Stimulated activated CD4-positive, alpha-beta T cell treated with anti-CD3 and anti-CD28 coated beads, TNF-alpha, amount 100 ng/mL, for 24 hours (primary cell): ENCODE measurements at places on chromosomes 2 and 18.

DNA sequence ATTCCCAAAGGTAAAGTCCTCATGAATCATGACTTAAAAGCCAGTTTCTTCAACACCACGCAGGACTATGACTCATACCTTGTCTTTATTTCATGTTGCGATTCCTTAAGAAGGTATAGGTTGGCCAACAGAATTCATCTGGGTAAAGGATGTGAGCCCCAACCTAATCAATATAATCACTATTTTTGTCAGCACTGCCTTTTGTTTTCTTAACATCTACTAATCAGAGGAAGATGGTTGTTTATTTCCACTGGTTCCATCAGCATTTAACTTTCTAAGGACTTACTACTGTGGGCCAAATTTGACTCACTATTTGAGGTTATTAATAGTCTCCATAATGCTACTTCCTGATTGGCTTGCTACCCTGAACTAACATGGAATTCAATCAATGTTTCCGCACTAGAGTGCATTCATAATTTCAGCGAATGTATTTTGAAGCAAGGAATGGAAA is 78.6 kb downstream of the SCG2 start:
- DNase-seq, result no peak

- DNase-seq, result no peak
Observed at GRCh38 chr18:49479381-49480137, 7.5 kb downstream of the C18orf32 start.

DNA sequence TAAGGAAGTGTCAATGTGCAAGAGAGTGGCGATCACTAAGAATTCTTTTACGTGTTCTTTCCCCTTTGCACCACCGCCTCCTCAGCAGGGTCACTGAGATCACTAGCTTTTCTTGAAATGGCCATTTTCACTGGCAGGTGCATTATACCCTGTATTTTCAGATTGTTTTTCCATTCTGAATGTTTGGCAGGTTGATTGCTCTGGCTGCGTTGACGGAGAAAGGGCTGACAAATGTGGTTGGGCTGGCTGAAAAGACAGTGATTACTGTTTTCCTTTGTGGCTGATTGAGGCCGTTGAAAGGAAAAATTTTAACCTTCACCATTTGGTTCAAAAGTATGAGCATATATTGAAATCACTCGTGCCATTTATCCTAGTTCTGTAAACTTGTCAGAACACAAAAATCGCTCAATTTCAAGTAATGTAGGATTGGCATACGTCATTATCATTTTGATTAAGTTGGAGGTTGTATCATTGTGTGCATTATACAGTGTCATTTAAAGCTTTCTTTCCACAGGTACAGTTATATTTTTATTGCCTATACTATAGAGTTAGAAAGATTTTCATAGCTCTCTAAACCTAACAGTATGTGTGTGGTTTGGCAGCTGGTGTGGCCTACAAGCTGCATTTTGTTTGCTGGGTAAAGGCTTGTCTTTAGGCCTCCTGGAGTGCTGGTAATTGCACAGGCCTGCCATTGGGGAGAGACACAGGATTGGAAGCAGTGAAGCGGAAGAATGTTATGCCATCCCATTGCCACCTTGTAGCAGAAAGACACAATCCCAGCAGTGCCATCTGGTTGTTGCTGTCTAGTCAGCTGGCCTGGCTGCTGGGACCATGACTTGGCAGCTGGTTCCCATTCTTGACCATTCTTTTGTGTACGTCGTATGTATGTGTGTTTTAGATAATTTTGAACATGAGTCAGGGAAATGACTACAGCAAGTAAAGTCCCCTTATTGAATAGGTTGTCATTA is 36.7 kb downstream of the DYNC1I2 start:
- DNase-seq, result no peak

DNA sequence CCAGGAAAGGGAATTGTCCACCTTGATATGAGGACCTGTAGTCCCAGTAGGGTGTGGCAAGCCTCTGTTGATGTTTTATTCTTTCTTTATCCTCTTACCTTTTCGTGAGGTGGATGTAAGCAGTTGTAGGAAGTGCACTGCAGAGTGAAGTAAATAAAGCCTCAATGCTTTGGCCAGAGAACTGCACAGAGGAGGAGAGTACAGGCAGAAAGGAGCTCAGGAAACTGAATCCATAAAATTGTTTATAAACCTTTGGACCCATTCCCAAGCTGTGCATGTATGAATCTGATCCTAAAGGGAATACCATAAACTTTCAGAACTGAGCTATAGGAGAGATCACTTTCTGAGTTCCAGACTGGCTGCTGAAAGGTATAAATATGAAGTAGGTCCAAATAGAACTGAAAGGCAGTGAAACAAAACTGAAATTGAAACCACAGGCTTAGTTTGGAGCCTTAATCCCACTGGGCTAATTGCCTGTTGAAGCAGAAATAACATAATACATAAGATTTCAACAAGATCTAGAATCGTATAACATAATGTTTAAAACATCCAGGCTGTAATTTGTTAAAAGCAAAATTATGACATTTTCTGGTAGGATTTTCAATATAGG is 17.9 kb upstream of the SLC9A4 start:
- DNase-seq, result no peak

DNA sequence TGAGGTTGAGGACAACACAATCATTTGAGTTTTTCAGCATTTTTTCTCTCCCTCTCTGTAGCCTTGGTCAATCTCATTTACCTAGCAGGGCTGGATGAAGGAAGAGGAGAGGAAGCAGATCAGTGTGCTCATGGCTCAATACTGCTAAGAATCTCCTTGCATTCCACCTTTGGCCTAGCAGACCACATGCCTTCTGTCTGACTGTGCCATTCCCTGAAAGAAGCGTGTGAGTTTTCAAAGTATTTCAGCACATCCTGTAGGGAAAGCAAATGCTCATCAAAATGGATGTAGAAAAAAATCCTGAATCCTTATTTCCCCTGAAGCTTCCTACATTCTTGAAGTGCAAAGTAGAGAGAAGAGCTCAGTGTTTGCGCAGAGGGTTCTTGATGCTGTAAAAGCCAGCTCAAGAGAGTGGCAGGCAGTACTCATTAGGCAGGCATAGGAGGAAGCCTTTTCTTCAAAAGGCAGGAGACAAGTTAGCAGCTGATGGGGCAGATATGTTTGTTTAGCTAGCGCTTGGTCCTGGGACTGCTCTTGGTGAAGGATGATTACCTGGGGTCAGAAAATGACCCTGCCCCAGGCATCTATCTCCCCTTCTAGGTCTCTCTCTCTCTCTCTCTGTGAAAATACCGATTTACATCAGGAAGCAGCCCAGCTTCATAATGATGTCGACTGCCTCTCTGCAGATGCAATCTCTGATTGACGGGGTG is 14.4 kb upstream of the PIK3C3 start:
- no peak for DNase-seq

GRCh38 chr2:38497670-38498037 is 105.1 kb downstream of the HNRNPLL start:
- no peak for DNase-seq
